ENCODE measurements at places on chromosomes 3 and 15.

- no peak for DNase-seq
Measured at GRCh38 chr15:77243716-77244401, 172.9 kb upstream of the TSPAN3 start.

GRCh38 chr15:74132681-74133651 lies 2.6 kb downstream of the ISLR2 start:
- no peak for DNase-seq

GRCh38 chr15:77446840-77447390 lies 26.2 kb downstream of the HMG20A start:
- peak; percentile 70 for DNase-seq

GRCh38 chr3:14244521-14245247 lies 66.1 kb downstream of the LSM3 start:
- DNase-seq = no peak

DNA sequence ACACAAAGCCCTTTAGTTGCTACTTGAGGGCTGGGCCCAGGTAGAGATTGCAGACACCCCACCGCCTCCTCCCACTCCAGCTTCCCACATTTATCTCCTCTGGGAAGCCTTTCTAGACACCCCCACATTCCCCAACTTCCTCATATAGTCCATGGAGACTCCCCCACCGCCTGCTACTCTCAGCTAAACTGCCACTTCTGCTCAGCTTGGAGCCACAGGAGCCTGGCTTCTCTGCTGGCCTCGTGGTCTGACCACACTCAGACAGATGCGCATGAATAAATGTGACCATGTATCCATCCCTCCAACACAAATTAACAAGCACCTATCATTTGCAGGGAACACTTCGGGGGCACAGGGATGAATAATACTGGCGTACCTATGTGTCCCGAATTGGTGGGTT lies 10.5 kb upstream of the ACSBG1 start:
- DNase-seq = no peak

DNA sequence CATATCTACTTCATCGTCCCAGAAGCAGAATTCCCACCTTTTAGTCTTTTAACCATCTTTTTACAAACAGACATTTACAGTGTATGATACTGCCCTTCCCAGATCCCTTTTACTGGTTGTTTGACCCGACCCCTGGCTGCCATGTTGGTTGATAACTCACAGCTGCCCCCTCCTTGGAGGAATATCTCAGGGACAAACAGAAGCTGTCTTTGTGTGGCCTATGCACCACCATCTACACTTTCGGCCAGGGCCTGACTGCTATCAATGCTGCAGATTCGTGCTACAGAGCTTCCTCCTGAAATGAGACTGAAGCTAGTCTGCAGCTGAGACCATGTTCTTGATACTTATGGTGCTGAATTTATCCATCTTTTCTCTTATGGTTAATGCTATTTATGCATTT lies 6.6 kb upstream of the POLQ start:
- no peak for DNase-seq

- no peak for DNase-seq
Measured at GRCh38 chr3:107284612-107285011, 92.6 kb upstream of the CCDC54 start.

- no peak for DNase-seq
Measured at GRCh38 chr3:124260206-124260915, 268.4 kb upstream of the ROPN1 start.

DNA sequence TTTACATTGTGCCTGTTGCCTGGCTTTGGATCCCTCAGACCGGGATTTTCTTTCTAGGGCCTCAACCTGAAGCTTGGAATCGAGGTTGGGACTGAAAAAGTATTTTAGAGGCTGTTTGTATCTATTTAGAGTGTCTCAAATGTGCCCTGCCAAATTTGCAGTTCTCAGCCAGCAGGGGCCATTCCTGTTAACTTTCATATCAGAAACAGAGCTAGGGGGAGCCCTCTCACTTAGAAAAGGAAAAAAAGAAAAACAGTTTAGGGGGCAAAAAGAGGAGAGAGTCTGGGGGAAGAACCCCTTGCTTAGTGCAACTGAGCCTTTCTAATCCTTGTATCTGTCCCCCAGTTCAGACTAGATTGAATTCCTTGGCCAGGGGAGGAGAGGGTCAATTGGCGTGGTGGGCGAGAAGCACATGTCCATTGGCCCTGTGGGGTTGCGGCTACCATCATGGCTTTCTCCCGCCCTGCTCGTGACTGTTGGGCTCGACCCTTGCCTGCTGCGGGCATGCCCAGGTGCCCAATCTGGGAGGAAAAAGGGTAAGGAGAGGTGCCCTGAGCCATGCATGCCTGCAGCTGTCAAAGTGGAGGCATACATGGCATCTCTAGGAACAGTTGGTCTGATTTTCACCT lies 101.6 kb downstream of the CFAP44 start:
- DNase-seq = no peak

- DNase-seq = no peak
Measured at GRCh38 chr3:134038071-134038491, 8.4 kb upstream of the SLCO2A1 start.

- DNase-seq = no peak
Measured at GRCh38 chr15:31871166-31871886, 159.0 kb upstream of the CHRNA7 start.

- no peak for DNase-seq
Measured at GRCh38 chr3:171268677-171269076, 191.5 kb downstream of the TNIK start.

- DNase-seq = no peak
Measured at GRCh38 chr15:70046679-70047369, 50.9 kb downstream of the TLE3 start.

DNA sequence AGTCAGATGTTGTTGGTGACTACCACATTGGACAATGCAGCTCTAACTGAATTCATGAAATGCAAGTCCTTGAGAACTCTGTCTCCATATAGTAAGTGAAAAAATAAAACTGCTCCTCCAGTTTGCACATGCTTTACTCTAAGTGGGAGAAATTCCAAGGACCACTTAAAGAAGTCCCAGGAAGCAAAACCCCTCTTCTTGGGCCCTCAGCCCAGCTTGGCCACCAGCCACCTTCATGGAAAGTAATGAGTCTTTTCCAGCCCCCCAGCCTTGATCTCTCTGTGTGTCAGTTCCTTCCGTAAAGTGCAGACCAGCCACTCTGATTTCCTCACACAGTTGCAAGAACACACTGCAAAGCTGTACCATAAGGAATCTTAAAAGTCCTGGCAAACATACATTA lies 34.5 kb downstream of the DAPK2 start:
- DNase-seq = no peak

DNA sequence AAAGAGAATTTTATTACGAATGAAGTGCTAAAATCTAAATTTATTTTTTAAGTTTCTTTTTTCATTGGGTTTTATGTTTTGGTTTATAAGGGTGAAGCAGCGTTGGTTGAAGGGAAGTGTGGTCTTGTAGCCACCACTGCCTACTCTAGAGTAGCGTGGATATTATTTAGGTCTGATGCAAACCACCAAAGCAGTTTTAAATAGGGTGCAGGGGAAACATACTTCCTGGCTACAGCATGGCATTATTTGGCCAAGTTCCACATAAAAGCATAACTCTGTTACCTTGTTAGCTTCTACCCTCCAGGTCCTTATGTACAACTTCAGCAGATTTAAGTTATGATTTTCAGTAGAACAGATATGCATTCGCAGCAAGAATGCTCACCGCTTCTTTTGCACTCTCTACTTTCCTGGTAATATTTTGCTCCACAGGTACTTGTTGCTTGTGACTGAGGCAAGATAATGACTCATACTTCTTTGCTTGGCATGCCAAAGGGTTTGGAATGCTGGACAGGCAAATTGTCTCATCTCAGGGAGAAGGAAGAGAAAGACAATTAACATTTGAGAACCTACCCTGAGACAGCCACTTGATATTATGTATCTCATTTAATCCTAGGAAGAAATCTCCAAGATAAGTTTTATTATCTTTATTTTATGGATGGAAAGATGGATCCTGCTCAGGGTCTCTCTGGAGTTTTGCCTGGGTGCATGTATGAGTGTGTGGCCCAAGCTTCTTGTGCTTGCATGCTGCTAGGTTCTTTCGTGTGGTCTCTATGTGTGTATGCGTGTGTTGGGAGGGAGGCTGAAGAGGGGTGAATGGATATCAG lies 5.4 kb downstream of the TGFBR2 start:
- DNase-seq = no peak

- no peak for DNase-seq
Measured at GRCh38 chr15:39124155-39124552, 456.7 kb upstream of the THBS1 start.

GRCh38 chr3:113532698-113533533 lies 561 bp downstream of the SIDT1 start:
- DNase-seq = peak; percentile 46

DNA sequence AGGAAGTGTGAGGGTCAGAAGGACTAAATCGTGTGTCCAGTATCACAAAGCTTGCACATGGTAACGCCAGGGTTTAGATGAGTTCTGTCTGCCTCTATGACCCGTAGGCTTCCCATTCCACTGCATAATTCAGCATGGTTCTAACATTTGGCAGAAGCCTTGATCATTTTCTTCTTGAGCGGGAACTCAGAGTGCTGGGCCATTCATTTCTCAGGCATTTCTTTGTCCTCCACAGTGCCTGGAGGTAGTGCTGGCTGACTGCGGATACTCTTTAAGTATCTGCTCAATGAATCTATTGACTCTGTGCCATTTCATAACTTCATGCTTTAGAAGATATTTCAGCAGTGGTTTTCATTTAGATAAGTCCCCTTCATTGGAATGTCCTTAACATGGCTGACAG lies 370.2 kb downstream of the EPHB1 start:
- no peak for DNase-seq

GRCh38 chr3:60703008-60703407 lies 548.2 kb downstream of the FHIT start:
- DNase-seq = no peak

DNA sequence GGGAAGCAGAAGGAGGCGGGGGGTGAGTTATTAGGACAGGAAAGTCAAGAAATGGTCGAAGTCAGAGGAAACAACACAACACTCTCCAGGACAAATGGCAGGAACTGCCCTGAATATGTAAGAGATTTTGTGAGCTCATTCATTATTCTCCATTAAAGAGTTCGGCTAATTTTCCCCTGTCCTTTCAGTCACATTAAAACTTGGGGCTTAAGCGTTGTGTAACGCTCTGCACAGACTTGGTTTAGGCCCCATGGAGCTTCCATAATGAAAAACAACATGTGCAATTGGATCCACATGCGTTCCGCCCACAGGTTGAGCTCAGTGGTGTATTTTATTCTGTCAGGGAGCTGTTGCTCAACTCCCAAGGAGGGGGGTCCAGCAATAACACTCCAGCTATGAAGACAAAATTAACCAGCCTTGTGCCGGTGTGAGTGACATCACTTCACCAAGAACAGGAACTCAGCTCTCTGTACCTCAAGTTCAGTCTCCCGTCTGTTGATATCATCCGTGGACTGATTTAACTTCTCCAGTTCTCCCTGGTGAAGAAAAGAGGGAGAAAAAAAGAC lies 2.3 kb downstream of the SH3BP5 start:
- DNase-seq = peak; percentile 41

GRCh38 chr15:36208868-36209582 lies 370.4 kb upstream of the CDIN1 start:
- DNase-seq = no peak

GRCh38 chr3:123357275-123357674 lies 91.6 kb downstream of the ADCY5 start:
- no peak for DNase-seq

- no peak for DNase-seq
Measured at GRCh38 chr3:155001289-155002010, 78.7 kb upstream of the MME start.

DNA sequence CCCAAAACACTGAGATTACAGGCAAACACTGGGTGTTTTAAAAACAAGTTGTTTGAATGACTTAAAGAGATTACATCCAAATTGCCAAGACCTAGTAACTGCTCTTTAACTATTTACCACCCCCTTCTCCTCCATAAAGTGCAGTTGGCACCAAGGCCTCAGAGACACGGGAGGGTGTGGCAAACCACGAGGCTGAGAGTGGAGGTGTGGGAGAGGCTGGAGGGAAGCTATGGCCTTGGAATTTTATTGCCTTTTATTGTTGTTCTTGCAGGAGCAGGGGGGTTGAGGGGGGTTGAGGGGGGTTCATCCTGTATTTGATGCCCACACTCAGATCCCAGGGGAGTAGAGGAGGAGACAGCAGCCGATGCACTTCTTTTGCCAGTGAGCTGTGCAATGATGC lies 75.9 kb upstream of the CTDSPL start:
- peak; percentile 59 for DNase-seq

DNA sequence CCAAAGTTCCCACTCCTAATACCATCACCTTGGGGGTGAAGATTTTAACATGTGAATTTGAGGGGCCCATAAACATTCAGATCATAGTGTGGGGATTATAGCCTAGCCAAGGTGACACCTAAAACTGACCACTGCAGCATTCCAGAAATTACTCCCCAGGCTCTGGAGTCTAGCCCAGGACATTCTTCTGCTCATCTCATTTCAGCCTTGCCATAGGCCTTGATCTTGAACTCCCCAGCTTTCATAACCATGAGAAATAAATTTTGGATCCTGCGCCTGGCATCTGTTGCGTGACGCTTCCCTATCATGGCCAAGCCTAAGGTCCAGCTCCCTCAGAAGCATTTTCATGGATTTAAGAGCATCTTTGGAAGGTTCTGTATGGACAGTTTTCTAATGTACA lies 502.9 kb upstream of the THBS1 start:
- no peak for DNase-seq

DNA sequence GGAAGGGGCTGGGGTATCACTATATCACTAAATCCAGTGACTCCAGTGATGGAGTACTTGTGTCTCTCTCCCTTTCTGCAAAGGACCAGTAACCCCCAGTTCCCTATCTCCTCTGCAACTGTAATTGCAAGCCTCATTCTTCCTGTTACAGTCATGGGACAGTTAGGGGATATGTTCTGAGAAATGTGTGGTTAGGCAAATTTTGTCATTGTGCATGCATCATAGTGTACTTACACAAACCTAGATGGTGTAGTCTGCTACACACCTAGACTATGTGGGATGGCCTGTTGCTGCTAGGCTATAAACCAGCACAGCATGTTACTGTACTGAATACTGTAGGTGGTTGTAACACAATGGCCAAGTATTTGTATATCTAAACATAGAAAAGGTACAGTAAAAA lies 2.2 kb downstream of the VPS8 start:
- no peak for DNase-seq

- DNase-seq = no peak
Measured at GRCh38 chr3:150248116-150248887, 159.8 kb upstream of the TSC22D2 start.

- DNase-seq = no peak
Measured at GRCh38 chr15:48396020-48396419, 64.8 kb downstream of the DUT start.

DNA sequence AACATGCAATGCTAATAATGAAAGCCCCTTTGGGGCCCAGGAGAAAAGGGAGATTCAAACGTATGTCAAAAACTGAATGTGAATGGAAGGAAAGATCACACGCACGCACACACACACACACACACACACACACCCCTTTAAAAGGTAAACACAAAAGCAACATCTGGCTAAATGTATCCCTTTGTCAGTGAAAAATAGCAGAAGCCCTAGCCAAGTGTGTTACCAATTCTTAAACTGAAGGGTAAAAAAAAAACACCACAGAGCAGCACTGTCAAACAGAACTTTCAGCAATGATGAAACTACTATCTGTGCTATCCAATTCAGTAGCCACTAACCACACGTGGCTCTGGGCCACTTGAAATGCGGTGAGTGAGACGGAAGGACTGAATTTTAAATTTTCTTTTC lies 4.9 kb downstream of the RFTN1 start:
- DNase-seq = no peak

Data from transverse colon (tissue), 4 donors.